Epithelial cell of esophagus (primary cell): ENCODE measurements at places on chromosomes 11 and 22.

GRCh38 chr22:49776891-49777290 lies 50.8 kb downstream of the BRD1 start:
- DNase-seq = peak; percentile 48

- peak; percentile 61 for DNase-seq
Measured at GRCh38 chr11:16000065-16000464, 356.3 kb downstream of the SOX6 start.

GRCh38 chr11:113188371-113188834 lies 126.0 kb upstream of the TTC12 start:
- no peak for DNase-seq

DNA sequence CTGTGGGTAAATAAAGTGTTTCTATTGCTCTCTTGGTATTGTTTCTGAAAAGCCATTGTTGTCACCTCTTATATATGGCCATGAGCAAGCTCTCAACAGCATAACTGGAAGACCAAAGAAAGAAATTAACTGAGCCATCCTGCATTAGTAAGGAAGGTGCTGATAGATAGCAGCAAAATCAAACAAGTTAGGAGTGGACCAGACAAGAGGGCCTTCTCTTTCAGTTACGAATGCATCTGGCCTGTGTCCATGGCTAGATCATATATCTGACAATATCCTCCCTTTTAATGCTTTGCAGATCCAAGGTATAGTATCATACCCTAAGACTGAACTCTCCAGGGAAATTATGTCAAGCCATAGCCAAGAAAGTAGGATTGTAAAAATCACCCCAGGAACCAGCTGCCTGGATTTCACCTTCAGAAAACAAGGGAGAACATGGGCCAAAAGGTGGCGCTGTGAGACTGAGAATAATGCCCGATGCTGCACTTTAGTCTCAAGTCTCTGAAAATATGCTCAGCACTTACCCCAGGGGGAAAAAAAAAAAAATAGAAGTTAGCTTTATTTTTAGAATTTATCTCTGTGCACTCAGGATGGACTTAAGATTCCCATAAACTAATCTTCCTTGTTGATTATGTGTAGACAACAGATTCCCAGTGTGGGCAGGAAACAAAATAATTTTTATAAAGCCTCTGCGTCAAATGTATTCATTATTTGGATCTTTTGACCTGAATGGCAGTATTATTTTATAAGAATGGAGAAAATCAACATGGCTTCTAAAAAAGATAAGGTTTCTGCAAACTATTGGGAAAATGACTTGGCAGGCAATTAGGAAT lies 415.1 kb downstream of the ETS1 start:
- DNase-seq = peak; percentile 88

- DNase-seq = no peak
Measured at GRCh38 chr11:133898031-133898769, 52.9 kb upstream of the SPATA19 start.

GRCh38 chr22:46612341-46612903 lies 7.8 kb upstream of the GRAMD4 start:
- no peak for DNase-seq

DNA sequence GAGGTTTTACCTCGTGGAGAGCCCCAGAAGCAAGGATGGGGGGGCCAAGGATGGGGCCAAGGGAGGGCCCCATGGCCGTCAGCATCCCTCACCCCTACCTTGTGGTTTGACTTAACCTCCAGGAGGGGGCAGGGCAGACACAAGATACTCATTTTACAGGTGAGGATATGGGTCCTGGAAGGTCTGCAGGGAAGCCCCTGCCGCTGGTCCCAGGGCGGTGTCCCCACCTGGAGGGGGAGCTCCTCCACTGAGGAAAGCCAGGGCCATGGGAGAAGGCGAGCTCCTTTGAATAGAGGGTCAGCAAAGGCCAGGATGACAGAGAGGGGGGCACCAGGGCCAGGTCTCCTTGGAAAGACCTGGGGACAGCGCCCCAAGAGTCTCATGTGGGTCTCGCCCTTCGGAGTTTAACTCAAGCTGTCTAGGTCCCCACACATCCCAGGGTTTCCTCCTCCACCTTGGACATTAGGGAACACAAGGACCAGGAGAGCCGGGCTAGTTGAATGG lies 5.9 kb upstream of the ADORA2A start:
- DNase-seq = no peak

- no peak for DNase-seq
Measured at GRCh38 chr11:47001781-47002181, 65.2 kb downstream of the CSTPP1 start.

DNA sequence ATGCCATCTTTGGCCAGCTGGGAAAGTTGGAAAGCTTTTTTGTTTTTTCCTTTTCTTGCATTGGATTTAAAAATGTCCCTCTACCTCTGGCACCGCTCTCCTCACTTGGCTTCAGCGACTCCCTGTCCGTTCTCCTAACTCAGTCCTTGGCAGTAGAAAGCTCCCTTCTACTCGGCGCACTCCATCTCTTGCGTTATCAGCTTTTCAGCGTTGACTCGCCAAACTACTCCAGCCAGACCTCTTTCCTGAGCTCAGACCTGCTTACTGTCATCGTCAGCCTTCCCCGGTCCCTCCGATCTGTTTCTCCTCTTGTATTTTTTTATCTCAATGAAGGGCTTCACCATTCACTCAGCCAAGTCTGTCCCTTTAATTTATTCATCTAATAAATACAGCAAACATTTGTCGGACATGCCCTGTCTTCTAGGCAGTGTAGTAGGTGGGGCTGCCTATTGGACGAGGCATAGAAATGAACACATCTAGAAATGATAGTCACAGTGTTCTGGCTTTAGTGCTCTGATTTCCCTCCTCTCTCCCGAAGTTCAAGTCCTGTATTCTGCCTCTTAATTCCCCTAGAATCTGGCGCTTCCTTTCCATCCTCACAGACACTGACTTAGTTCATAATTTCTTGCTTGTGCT lies 839 bp downstream of the CEP164 start:
- DNase-seq = peak; percentile 60

GRCh38 chr11:118056806-118057205 lies 20.1 kb upstream of the TMPRSS4 start:
- no peak for DNase-seq

GRCh38 chr11:575313-575995 lies 816 bp upstream of the PHRF1 start:
- no peak for DNase-seq

- no peak for DNase-seq
Measured at GRCh38 chr11:134583397-134583990, 171.5 kb upstream of the B3GAT1 start.

- DNase-seq = no peak
Measured at GRCh38 chr11:55503449-55503848, 50.8 kb upstream of the OR4C15 start.

DNA sequence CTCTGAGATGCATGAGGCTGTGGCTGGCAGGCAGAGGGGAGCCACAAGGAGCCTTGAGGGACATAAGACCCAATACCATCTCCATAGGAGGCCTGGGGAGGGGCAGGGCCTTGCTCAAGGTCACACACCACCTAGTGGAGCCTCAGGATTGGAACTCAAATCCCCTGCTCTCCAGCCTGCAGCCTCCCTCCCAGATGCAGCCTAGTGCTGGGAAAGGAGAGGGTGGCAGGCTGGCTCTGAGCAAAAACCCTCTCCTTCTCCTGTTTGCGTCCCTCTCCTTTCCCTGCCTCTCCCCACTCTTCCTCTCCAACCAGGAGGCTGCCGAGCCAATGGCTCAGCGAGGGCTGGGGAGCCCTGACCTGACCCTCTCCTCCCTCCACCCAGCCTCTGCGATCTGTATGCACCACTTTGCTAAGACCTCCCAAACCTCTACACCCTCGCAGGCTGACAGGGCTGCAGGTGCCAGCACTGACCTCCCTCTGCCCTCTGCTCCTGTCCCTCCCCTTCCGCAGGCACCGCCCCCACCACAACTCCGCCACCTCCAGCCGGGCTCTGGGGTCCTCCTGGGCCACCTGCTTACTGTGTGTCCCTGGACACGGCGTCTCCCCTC lies 14.7 kb downstream of the IGLL1 start:
- DNase-seq = no peak

GRCh38 chr11:65125197-65126056 lies 3.3 kb downstream of the MRPL49 start:
- no peak for DNase-seq

GRCh38 chr22:50506611-50507420 lies 686 bp downstream of the LMF2 start:
- DNase-seq = no peak

GRCh38 chr11:1326435-1327063 lies 17.1 kb upstream of the TOLLIP start:
- no peak for DNase-seq

DNA sequence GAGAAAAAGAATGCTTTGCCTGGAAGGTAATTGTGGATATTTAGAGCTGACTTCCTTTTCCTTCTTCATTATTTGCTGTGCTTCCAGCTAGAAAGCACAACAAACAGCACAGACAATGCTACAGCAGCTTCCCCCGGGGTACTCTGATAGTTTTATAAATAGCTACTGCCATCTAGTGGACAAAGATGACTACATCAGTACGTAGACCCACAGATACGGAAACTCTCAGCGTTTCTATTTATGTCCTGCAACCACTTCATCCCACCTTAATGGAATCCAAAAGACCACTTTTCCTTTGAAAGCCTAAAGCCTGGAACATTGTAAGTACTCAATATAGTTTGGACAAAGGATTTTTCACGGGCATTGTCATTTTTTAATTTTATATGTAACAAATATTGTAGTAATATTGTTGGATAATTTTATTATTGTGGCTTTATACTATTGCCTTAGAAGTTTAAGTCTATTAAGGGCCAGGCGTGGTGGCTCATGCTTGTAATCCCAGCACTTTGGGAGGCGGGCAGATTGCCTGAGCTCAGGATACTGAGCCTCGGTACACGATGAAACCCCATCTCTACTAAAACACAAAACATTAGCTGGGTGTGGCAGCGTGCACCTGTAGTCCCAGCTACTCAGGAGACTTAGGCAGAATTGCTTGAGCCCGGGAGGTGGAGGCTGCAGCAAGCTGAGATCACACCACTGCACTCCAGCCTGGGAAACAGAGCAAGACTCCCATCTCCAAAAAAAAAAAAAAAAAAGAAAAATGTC lies 7.5 kb downstream of the HSPA8 start:
- peak; percentile 72 for DNase-seq

GRCh38 chr11:3122775-3123201 lies 42.3 kb downstream of the OSBPL5 start:
- no peak for DNase-seq

DNA sequence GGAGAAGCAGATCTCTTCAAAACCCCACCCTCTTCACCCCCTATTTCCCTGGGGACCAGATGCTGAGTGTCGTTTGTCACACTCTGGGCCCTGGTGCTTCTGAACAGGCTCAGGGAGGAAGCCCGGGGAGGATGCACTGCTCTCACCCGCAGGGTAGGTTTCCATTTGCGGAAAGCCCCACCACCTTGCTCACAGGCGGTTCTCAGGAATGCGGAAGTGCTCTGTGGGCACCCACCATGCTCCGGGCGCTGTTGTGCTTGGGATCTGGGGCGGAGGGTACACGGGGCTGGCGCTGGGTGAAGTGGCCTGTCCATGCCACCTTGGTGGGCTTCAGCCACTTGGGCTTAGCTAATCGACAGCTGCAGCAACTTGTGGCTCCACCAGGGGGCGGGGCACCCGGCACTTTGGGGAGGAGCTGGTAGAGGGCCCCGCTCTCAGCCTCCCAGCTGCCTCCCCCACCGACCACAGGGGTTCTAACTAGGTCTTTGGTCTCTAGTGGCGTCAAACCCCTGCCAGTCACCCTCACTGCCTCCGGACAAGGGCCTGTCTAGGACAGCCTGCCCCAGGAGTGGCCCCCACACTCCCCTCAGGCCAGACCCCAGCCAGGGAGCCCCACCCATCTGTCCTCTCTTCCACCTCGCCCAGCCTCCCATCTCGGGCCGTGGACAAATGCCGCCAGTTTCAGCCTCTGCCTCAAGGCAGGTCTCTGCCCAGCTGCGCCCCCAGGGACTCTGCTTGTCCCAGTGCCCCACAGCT lies 7.4 kb downstream of the NDUFV1 start:
- DNase-seq = peak; percentile 74

GRCh38 chr11:71182791-71183677 lies 69.3 kb downstream of the SHANK2 start:
- DNase-seq = peak; percentile 60

GRCh38 chr11:108111126-108111525 lies 10.2 kb upstream of the ACAT1 start:
- DNase-seq = no peak

DNA sequence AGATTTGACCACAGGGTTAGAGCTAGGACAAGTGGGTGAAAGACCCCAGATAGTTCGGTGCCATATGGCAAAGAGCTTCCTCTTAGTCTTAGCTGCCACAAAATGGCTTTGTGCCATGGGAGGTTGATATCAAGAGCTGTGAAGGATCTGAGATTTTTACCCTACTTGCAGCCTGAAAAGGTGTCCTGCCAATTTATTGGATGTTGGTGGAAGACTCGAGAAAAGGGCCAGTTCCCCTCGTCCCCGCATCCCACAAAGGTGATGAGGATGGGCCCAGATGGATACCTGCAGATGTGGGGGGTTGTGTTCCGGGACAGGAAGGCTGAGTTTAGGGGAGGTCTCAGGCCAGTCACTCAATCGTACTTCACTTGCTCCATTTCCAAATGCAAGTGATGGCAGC lies 27.2 kb downstream of the YDJC start:
- no peak for DNase-seq

GRCh38 chr11:27864091-27864491 lies 163.8 kb upstream of the BDNF start:
- peak; percentile 74 for DNase-seq

DNA sequence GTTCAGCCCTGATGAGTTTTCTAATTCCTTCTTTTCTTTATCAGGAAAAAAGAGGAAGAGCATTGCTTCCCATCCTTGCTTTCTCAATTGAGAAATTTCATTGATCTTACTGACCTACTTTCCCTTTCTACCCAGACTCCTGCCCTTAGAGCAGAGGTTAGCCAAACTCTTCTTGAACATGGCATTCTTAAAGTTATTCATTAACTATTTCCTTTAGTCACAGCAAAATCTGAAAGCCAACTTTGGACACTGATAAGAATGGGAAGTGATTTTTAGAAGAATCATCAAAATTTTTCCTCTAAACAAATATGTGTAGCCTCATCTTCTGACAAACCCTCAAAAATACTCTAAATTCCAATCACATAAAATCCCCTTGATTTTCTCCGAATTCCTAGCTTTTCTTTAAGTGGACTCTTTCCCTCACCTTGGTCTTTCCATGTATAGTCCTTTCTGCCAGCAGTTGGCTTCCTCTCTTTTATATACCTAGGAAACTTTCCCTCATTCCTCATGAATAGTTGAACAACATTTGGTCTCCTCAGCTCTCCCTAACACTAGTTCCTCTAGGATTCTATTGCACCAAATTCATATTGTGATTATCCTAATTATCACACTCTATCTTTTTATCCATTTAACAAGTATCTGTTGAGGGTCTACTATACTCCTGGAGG lies 566.7 kb upstream of the CCDC90B start:
- no peak for DNase-seq

DNA sequence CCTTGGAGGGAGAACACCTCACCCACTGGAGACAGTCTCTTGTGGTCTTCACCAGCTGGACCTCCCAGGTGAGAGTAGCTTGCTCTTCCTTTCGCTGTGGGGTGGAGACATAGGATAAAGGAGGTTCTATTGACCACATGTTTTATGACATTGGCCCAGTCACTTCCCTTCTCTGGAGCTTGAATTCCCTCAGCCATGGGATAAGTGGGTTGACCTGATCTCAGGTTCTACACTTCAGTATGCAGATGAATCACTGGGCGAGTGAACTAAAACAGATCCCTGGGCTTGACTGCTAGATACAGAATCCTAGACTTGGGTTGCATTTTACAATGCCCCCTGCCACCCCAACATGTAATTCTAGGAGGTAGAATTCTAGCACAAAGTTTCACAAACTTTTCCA lies 54.8 kb upstream of the PRSS23 start:
- DNase-seq = peak; percentile 53
